Right lung (tissue), 10 donors: ENCODE measurements at places on chromosomes 5 and 9. TPM values are rescaled to one million over a fixed set of nuclear protein-coding genes. Genes with fewer than 3 reads are reported as not detected.

GRCh38 chr9:131574730-131575640, 29.7 kb downstream of the PRRT1B start:
- DNase-seq = no peak

DNA sequence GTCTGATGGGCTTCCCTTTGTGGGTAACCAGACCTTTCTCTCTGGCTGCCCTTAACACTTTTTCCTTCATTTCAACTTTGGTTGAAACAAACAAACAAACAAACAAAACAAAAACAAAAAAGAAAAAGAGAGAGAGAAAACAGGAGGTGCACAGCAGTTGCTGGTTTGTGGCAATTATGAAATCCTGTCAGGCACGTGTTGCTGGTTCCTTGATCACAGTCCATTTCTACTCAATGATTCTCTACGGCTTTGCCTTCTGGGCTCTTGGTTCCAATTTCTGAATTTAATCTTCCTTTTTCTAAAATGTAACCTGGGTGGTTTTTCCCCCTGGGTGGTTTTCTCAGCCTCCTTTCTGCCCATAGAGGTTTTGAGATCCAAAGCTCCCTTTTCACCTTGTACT, 17.8 kb upstream of the PANK3 start:
- no peak for DNase-seq

DNA sequence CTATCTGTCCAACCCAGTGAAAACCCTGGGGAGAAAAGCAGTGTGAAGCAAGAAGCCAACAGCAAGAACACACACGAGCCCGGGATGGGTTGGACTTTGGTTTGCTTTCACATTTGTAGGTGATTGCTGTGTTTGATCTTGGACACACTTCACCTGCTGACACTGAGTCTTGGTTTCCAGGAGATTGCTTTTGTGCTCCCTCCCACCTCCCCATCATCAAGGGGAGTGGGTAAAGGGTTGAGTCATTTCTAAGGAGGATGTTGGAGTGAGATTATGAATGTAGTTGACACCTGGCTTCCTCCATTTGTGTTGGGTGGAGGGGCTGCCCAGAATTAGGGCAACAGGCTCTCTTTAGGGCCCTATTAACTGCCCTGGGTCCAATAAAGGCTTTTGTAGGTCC, 37.5 kb downstream of the ANKDD1B start:
- DNase-seq = no peak

DNA sequence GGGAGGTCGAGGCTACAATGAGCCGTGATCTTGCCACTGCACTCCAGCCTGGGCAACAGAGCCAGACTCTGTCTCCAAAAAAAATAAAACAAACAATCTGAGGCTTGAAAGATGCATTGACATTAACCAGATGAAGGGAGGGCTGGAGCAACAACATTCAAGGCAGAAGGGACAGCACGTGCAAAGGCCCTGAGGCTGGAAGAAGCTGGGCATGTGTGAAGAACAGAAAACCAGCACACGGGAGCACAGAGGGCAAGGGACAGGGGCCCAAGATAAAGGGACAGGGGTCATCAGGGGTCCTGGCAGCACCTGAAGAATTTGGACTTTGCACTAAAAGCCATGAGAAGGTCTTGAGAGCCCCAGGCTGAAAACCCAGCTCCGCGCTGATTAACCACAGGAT, 3.3 kb downstream of the PTGES start:
- DNase-seq = no peak

DNA sequence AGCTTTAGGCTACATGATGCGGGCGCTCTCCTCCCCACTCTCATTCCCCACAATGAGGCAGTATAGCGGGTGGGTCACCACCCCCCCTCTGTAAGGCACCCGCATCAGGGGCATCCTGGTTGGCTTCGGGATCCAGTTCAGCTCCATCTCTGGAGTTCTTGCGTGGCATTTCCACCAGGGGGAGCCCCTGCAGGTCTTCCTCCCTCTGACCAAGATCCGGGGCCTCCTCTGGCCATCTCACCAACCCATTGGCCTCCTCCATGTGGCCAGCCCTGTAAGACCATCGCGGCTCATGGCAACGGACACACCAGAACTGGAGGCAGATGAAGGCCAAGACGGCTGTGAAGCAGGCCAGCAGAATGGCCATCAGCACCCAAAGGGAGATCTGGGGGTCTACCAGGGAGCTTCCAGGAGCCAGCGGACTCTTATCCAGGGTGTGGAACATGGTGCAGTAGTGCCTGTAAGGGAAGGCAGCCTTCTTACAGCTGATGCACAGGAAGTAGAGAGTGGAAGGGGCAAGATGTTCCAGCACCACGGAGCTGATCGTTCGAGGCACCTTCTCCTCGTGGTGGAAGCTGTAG, 77.0 kb downstream of the CYFIP2 start:
- DNase-seq = no peak

DNA sequence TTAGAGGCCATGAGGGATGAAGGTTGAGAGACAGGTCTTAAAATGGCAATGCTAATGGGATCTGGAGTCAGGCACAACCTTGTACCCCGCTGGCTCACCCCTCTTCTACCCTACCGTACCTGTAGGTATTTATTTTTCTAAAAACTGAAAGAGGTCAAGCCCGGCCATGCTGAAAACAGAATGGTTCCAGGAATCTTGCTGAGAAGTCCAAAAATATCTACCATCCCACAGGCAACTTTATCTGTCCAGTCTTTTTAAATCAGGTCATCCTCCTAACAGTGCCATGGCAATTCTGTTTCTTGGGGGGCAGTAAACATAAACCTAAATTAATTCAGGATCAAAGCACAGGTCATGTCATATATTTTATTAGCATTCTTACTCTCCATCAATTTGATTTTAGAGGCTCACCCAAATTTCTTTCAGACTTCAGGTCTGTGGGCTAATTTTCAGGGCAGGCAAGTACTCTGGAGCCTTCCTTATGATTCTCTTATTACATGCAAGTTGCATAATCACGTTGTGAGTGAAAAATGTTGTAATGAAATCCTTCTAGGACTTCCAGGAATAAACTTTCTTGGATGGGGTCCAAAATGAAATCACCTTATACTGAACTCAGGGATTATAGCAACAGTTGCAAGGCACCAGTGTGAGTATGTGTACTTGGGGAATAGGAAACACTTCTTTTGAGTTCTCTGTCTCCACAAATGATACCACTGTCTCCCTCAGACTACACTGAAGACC, 102.7 kb upstream of the NREP start:
- DNase-seq = no peak

WDR38 gene
- polyA plus RNA-seq = 0.85 TPM

GRCh38 chr9:27436234-27436633, 87.9 kb upstream of the IFNK start:
- DNase-seq = no peak

S1PR3 gene
- 84.2 TPM for polyA plus RNA-seq

CER1 gene
- 0.18 TPM for polyA plus RNA-seq

DNA sequence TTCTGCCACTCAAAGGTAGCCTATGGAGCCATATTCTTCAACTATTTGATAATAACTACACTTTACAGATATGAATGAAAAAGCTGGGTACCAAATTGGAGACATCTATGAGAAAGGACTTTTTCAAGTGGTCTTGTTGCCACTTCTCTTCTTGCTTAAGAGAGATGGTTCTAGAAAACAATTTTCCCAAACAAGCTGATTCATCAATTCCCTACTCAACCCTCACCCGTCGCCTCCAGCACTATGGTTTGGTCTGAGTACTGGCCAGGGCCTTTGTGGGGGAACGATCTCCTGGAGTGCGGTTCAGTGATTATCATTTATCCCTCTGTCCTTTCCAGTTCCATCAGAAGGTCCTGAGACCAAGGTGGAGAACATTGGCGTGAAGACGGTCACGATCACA, 56.8 kb downstream of the IL31RA start:
- no peak for DNase-seq

- no peak for DNase-seq
Observed at GRCh38 chr5:108911055-108911454, 163.4 kb downstream of the FER start.

- DNase-seq = no peak
Observed at GRCh38 chr9:97659771-97660170, 26.1 kb downstream of the NCBP1 start.

DDX4 gene
- not detected for polyA plus RNA-seq
